ENCODE measurements at places on chromosomes 1 and 21.

- DNase-seq = no peak
Observed at GRCh38 chr1:34444516-34444915, 267.8 kb downstream of the C1orf94 start.

DNA sequence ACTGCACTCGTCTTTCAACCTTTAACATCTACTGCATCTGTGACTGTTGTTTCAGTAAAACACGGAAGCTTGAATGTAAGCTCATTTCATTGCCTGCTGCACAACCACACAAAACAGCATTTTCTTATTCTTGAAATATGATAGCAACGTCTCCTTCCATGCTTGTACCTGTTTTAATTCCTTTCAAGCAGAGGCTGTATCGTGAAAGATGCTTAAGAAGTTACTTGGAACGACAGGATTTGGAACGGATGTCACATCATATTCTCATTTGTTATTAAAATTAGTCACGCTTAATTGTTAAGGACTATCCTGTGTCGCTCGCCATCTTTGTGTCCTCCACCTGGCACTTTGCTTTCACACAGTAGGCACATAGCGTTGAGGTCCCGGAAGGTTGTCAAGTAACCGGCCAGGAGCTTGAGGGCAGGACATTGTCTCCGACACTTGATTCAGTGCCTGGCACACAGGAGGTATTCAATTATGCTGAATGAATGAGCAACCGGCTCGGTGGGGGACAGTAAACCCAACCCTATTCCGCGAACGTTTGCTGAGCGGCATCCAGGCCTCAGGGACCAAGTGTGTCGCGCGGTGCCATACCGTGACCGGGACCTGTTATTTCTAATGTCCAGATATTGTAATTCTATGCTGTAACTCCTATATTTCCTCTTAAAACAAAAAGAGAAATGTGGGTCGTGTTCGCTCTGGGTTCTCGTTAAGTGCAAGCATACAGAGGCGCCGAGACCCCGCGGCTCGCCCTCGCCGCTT lies 499 bp upstream of the SH3GLB1 start:
- DNase-seq = no peak

DNA sequence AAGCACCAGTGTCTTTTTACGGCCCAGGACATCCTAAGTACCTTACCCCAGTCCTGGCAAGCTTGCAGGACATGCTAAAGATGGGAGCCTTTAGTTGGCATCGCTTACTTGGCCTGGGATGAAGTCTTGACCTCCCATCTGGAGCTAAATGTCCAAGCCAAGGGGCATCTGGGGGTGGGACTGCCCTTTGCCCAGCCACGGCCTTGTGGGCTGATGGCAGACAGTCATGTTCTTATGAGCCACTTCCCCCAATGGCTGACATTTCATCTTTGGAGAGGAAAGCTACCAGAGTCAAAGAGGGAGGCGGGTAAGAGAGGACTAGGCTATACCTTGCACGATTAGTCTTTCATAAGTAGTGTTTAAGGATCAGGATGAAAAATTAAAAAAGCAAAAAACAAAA lies 32.2 kb downstream of the OPTC start:
- no peak for DNase-seq

- peak; percentile 39 for DNase-seq
Observed at GRCh38 chr1:180881806-180882509, 30.7 kb upstream of the KIAA1614 start.

GRCh38 chr1:177964336-177964735 lies 5.5 kb downstream of the SEC16B start:
- DNase-seq = no peak

- DNase-seq = no peak
Observed at GRCh38 chr1:168455764-168456163, 88.0 kb downstream of the XCL2 start.

GRCh38 chr1:41810446-41810845 lies 108.3 kb downstream of the HIVEP3 start:
- DNase-seq = no peak

GRCh38 chr1:234675006-234675405 lies 65.0 kb upstream of the IRF2BP2 start:
- no peak for DNase-seq

- no peak for DNase-seq
Observed at GRCh38 chr1:234543442-234544086, 64.6 kb upstream of the TARBP1 start.

DNA sequence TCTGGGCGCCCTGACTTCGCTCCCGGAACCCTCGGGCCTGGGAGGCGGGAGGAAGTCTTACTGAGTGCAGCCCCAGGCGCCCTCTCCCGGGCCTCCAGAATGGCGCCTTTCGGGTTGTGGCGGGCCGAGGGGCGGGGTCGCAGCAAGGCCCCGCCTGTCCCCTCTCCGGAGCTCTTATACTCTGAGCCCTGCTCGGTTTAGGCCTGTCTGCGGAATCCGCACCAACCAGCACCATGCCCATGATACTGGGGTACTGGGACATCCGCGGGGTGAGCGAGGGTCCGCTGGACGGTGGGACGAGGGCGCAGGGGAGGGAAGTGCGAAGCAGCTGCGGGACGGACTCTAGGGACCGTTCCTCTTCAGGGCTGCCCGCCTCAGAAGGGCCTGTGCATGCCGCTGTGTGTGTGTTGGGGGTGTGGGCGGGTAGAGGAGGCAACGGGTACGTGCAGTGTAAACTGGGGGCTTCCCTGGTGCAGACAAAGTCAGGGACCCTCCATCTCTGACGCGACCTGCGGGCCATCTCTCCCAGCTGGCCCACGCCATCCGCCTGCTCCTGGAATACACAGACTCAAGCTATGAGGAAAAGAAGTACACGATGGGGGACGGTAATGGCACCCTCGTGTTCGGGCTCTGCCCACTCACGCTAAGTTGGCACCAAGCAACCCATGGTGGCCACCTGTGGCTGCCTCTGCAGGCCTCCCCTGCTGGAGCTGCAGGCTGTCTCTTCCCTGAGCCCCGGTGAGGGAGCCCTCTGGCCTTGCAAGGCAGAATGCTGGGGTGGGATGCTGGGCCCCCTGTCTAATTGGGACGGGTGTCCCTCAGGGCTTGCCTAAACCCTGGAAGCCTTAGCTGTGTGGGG lies at the start of gene GSTM1:
GSTM1 (plus strand) TSS at position 177 of the 859 bp plus-strand sequence; CDS start at position 234, 57 bp downstream.
- peak; percentile 81 for DNase-seq

- peak; percentile 68 for DNase-seq
Observed at GRCh38 chr1:169312084-169312954, 55.3 kb downstream of the NME7 start.
